ENCODE measurements at places on chromosomes 6 and 20.

DNA sequence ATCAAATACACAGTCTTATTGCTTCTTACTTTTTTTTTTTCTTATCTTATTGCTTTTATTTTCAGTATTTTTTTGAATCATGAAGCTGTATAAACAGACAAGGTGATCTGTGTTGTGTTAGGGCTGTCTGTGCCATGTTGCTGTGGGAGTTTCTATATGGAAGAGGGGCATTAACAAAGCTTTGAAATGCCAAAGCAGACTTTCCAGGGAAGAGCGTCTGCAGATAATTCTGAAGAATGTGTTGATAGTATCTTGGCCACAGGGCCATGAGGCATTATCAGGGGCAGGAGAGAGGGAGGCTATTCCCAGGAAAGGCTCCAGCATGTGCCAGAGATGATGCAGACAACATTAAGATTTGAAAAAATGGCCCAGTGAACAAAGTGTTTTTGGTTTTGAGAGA is 354.5 kb downstream of the UTRN start:
- no peak for DNase-seq

DNA sequence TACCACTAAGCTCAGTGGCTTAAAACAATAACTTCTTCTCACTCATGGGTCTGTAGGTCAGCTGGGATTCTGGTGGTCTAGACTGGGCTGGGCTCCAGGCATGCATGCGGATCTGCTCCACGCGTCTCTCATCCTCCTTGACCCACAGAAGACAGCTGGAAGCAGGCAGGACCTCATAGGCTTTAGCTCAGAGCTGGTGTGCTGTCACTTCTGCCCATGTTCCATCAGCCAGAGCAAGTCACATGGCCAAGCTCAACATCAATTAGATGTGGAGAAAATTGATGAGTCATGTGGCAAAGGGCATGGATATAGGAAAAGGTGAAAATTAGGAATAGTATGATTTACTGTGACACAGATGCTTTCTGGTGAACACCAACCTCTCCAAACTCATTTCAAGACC is 57.4 kb upstream of the PSMF1 start:
- no peak for DNase-seq

- DNase-seq: no peak
These were observed 6.2 kb downstream of the RALGAPA2 start for GRCh38 chr20:20706285-20706684.

GRCh38 chr20:18632196-18632789 is 44.4 kb downstream of the DTD1 start:
- peak; percentile 83 for DNase-seq

GRCh38 chr6:39289490-39289889 is 24.7 kb downstream of the KCNK17 start:
- no peak for DNase-seq

GRCh38 chr6:107209406-107210305 is 94.3 kb upstream of the BEND3 start:
- DNase-seq: no peak

- DNase-seq: no peak
These were observed 39.9 kb downstream of the PYGB start for GRCh38 chr20:25287631-25288290.

- DNase-seq: no peak
These were observed 99.1 kb upstream of the ISM1 start for GRCh38 chr20:13121840-13122515.

GRCh38 chr6:50791900-50792508 is 26.7 kb upstream of the TFAP2B start:
- DNase-seq: peak; percentile 66

GRCh38 chr6:52399511-52400312 is 20.4 kb upstream of the EFHC1 start:
- peak; percentile 81 for DNase-seq
